ENCODE measurements at places on chromosomes 6 and 20.

GRCh38 chr6:41713159-41713649, 22.2 kb downstream of the TFEB start:
- DNase-seq, result no peak

GRCh38 chr20:6506906-6507305, 260.6 kb upstream of the BMP2 start:
- no peak for DNase-seq

GRCh38 chr6:89830170-89830809, 610 bp downstream of the CASP8AP2 start:
- no peak for DNase-seq

DNA sequence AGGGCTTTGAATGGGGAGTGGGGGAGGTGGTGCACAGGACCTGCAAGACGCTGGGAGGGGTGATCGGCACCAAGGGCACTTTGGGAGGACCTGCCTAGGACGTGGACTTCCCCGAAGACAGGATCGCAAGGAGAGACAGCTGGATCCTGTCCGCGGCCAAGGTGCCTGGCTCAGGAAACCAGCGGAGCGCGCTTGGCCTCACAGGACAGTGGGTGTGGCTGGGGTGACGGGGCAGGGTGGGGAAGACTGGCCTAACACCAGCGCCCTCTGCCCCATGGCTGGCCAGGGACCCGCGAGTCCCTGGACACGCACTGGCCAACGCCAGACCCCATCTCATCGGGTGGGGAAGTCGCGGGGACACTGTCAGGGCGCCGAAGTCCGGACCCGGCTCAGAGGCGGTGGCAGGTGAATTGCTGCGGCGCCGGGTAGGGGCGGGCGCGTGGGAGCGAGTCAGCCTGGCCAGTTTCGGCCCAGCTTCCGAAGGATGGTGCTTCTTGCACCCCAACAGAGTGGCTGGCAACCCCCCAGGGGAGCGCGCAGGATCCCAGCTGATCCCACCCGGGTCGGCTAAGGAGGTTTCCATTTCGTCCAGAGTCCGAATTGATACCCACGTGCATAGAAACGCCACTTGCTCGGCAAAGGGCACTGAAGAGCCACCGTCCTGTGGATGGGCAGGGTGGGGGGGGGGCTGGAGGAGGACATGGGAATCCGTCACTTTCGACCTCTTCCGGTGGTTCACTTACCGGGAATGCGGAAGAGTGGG, 785 bp upstream of the THBD start:
- no peak for DNase-seq

GRCh38 chr6:98833307-98834059, 891 bp upstream of the POU3F2 start:
- DNase-seq, result no peak

GRCh38 chr6:83270971-83271719, 78.0 kb downstream of the RWDD2A start:
- DNase-seq, result no peak

DNA sequence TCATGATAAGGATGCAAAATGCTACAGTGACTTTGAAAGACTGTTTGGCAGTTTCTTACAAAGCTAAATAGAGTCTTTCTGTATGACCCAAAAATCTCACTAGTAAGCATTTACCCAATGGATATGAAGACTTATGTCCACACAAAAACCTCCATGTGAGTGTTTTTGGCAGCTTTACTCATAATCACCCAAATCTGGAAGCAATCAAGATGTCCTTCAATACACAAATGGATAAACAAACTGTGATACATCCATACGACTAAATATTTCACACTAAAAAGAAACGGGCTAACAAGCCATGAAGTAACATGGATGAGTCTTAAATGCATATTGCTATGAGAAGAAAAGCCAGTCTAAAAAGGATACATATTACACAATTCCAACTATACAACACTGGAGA, 117.2 kb downstream of the PDE10A start:
- no peak for DNase-seq

GRCh38 chr6:11766589-11767450, 11.8 kb downstream of the ADTRP start:
- no peak for DNase-seq

DNA sequence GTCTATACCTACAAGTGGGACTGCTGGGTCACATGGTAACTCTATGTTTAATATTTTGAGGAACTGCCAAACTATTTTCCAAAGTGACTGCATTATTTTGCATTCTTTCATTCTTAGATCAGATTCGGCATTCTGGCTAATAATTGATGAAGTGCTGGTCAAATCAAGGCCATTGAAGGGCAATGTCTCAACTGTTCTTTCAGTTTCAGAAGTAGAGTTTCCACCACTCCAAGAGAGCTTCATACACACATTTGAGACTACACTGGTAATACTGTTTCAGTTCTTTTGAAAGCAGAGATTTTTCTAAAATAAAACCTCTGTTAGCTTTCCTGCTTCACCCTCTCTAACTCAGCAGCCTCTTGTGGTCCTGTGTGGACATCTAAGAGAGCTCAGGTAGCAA, 154.5 kb downstream of the CFAP61 start:
- DNase-seq, result no peak
